ENCODE measurements at places on chromosomes 12 and 14.

GRCh38 chr12:110107369-110108281 lies 16.5 kb upstream of the IFT81 start:
- DNase-seq: no peak

GRCh38 chr14:27384124-27384523 lies 786.3 kb upstream of the NOVA1 start:
- DNase-seq: no peak

- DNase-seq: no peak
Measured at GRCh38 chr12:104598342-104599271, 141.9 kb downstream of the CHST11 start.

DNA sequence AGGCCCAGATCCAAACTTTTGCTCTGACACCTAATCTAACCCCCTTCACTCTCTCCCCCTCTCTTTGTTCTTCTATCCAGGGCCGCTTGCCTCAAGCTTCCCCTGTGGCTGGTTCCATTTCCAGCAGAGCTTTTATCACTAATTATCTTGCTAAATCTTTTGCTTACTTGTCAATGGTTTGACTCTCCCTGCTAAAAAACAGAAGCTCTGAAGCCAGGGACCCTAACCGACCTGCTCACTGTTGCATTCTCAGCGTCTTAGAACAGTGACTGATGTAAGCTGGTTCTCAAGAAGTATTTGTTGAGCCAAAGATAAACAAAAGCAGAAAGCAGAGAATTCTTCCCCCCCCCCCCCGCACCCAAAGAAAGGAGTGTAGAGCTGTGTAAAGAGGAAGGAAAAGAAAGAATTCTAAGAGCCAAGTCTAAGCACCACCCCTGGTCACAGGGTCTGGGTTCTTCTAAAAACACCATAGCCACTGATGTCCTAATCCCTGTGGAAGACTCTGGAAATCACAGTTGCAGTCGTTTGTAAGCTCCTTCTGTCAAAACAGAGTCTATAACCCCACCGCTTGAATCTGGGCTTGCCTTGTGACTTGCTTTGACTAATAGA lies 385.8 kb downstream of the MED13L start:
- no peak for DNase-seq

- no peak for DNase-seq
Measured at GRCh38 chr12:116257826-116258225, 19.7 kb downstream of the MED13L start.

- DNase-seq: no peak
Measured at GRCh38 chr14:103453791-103454190, 68.6 kb downstream of the MARK3 start.

DNA sequence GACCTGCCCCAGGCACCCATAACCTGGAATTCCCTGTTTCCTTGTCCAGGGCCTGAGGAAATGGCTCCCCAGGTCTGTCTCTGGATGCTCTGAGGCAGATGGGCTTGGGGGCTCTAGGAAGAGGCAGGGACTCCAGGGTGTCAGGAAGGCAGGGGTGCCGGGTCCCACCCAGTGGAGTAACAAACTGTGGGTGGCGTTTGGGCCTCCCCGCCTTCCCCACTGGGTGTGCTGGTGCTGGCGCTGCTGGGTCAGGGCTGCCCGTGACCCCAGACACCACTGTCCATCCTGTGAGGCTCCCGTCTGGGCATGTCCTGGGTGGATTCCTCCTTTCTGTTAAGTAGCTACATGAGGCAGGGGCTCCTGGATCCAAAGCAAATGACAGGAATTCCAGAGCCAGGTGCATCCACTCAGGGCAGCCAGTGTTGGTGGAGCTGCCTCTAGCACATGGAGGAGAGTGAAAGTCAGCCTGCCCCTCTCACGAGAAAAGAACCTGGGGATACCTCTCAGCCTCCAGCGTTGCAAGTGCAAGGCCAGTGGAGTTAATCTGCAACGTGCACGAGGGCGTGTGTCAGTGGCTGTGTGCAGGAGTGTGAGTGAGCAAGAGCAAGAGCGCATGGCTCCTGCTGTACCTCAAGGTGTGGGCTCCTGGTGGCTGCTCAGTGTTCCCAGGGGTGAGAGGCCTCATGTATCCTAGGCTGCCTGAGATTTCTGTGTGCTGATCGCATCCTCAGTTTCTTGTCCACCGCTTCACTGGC lies 403.1 kb downstream of the TMEM121 start:
- no peak for DNase-seq

Data from stimulated activated CD4-positive, alpha-beta T cell treated with anti-CD3 and anti-CD28 coated beads, Interleukin-1b, Interleukin-23, amount 100 ng/mL, for 24 hours (primary cell).